ENCODE measurements at places on chromosomes 12 and 14. TPM values are rescaled to one million over a fixed set of nuclear protein-coding genes. Genes with fewer than 3 reads are reported as not detected.

Gene GPR135
- total RNA-seq, result 1.5 TPM

Gene CSRP2
- total RNA-seq, result 0.22 TPM

Gene SRRM4
- total RNA-seq, result not detected

Gene TAS2R8
- not detected for total RNA-seq

Gene C12orf60
- total RNA-seq, result 1.00 TPM
